GM23338 (cell line): ENCODE measurements at places on chromosomes 4 and X. TPM values are rescaled to one million over a fixed set of nuclear protein-coding genes. Genes with fewer than 3 reads are reported as not detected.
A peak's percentile ranks its signal among the peaks of the same experiment; 100 is the strongest.

GRCh38 chrX:45009371-45010000 lies 136.5 kb downstream of the KDM6A start:
- no peaks in the 10 kb centered on the region for H3K36me3 ChIP-seq
- no peaks in the 10 kb centered on the region for H3K27me3 ChIP-seq
- H3K4me1 ChIP-seq = peaks cover 21% of the 10 kb centered on the region
- DNase-seq = no peak
- no peak overlapping the region for H3K4me3 ChIP-seq
- 0 out of 2 replicates have a peak overlapping the region, but pooled peaks have one; percentile 11 for H3K27ac ChIP-seq

DNA sequence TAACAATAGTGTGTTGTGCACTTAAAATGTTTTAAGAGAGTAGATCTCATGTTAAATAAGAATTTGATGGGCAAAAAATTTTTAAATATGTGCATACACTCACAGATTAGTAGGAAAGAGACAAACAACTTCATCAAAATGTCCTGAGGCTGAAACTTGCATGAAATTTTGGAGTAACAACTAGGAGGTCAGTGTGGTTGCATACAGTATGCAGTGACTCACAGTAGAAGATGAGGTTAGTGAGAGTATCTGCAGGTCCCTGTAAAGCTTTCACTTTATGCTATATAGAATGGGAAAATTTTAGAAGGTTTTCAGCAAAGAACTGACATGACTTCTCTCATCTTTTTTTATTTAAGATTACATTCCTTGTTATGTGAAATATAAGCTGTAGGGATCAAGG lies 453.1 kb upstream of the KLHL4 start:
- H3K4me1 ChIP-seq = no peaks in the 10 kb centered on the region
- no peak for DNase-seq
- no peak overlapping the region for H3K27ac ChIP-seq
- no peak overlapping the region for H3K4me3 ChIP-seq
- H3K36me3 ChIP-seq = no peaks in the 10 kb centered on the region

DNA sequence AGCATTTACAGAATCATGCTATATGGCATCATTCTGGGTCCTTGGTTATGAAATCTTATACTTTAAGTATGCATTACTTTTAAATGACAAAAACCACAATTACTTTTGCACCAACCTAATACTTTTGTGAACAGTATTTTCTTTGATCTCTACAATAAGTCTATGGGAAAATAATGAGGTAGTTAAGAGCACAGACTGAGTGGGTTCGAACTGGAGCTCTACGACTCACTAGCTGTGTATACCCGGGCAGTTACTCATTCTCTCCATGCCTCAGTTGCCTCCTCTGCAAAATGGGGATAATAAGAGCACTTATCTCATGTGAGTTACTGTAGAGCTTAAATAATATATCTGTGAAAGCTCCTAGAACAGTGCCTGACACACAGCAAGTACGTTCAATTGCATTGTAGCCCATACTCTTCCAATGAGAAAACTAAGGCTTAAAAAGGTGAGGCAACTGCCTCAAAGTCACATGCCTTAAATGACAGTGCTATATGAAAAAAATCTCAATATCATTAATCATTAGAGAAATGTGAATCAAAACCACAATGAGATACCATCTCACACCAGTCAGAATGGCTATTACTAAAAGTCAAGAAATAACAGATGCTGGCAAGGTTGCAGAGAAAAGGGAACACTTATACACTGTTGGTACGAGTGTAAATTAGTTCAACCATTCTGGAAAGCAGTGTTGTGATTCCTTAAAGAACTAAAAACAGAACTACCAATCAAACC lies 151.5 kb downstream of the CHIC2 start:
- no peak overlapping the region for H3K27ac ChIP-seq
- no peak overlapping the region for H3K4me3 ChIP-seq
- H3K36me3 ChIP-seq = no peaks in the 10 kb centered on the region
- no peaks in the 10 kb centered on the region for H3K4me1 ChIP-seq

GRCh38 chrX:95762716-95763115 lies 921.9 kb upstream of the DIAPH2 start:
- H3K4me1 ChIP-seq = peaks cover 16% of the 10 kb centered on the region
- no peaks in the 10 kb centered on the region for H3K27me3 ChIP-seq
- peak; percentile 48 for DNase-seq

DNA sequence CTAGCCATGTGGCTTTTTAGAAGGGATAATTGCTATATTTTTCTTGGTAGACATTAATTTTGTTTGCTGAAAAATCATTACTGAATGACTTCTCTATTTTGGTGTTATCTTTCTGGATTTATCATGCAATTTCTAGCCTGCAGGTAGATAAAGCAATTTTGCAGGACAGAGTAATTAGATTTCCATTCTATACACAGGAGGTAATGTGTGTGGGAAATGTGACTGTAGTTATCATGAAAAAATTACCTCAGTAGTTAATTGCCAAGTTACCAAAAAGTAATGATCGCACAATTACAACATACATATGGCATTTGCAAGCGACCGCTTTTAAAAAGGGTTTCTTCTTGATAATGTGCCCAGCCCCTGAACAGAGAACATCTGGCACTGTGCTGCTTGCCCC lies 66.1 kb downstream of the KIT start:
- DNase-seq = no peak
- H3K4me3 ChIP-seq = no peak overlapping the region
- peaks cover 13% of the 10 kb centered on the region; the same call in 1 of the 2 replicates for H3K4me1 ChIP-seq
- no peak overlapping the region for H3K27ac ChIP-seq
- H3K27me3 ChIP-seq = no peaks in the 10 kb centered on the region
- no peaks in the 10 kb centered on the region for H3K36me3 ChIP-seq

- H3K4me3 ChIP-seq = no peak overlapping the region
- H3K27me3 ChIP-seq = no peaks in the 10 kb centered on the region
- H3K4me1 ChIP-seq = peaks cover 58% of the 10 kb centered on the region
- peak; percentile 52 for DNase-seq
- H3K36me3 ChIP-seq = no peaks in the 10 kb centered on the region
Measured at GRCh38 chr4:173252024-173252935, 81.9 kb downstream of the HMGB2 start.

MAGEC1 gene
- polyA plus RNA-seq = not detected in 2 replicates

TMEM35A gene
- 4.2 and 4.3 TPM in 2 replicates for polyA plus RNA-seq

DCAF8L2 gene
- polyA plus RNA-seq = not detected in 2 replicates

LRIT3 gene
- polyA plus RNA-seq = not detected in 2 replicates
